ENCODE measurements at places on chromosomes 7 and 10.

DNA sequence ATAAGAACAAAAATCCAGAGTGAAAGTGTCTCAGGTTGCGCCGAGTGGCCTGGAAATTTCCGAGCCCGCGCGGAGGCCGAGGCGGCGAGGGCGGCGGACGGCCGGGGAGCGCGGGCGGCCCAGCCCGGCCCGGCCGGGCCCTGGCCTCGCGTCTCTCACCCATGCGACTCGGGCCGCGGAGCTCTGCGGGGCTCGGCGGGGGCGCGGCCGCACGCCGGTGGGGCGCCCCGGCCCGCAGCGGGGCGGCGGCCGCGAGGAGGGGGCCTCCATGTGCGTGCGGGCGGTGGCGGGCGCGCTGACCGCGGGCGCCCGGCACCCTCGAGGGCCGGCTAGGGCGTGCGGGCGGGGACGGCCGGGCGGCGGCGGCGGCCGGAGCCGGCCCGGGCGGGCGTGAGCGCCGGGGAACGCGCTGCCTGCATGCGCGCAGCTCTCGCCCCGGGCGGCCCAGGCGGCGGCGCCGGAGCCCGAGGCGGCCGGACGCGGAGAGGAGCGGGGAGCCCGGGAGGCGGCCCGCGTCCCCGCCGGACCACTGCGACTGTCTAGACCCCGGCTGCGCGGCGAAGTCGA lies 302 bp upstream of the EN2 start:
- peaks cover 13% of the 10 kb centered on the region for H3K4me1 ChIP-seq
- H3K27me3 ChIP-seq = peaks cover 79% of the 10 kb centered on the region
- no peak overlapping the region for H3K27ac ChIP-seq
- peaks cover 2% of the 10 kb centered on the region for H3K36me3 ChIP-seq
- no peak overlapping the region for H3K4me3 ChIP-seq

- DNase-seq = no peak
- peak overlapping the region; percentile 47 for H3K4me3 ChIP-seq
- H3K27ac ChIP-seq = no peak overlapping the region
These were observed 238.7 kb upstream of the PRSS58 start for GRCh38 chr7:142496545-142496991.

DNA sequence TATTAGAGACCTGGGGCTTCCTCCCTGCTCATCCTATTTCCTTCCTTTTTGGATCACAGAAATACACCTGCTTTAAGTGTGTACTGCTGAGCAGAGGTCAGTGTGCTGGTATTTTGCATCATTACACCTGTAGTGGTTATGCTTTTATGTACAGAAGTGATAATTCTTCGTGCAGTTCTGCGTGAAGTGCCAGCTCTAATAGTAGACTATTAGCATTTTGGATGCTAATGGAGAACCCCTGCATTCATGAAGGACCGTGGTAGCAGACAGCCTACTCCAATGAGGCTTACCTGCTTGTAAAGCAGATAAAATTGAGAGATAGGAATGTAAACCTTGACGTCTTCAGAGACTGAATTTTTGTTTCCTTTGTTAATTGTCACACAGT lies 114.3 kb downstream of the CDK14 start:
- no peak for DNase-seq
- H3K4me1 ChIP-seq = no peaks in the 10 kb centered on the region
- no peak overlapping the region for H3K4me3 ChIP-seq
- H3K27me3 ChIP-seq = no peaks in the 10 kb centered on the region

DNA sequence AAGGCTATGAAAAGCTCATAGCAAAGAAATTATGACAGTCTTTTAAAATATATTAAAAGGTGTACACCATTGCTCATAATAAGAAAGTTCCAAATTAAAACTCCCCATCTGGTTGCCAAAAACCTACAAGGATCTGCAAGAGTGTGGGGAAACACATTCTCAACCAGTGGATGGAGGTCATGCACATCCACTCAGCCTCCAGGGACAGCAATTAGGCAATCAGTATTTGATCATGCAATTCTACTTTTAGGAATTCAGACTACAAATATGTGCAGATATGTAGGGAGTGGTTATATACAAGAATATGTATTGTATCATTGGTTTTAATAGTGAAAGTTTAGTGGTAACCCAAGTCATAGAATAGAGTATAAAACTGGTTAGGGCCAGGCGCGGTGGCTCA lies 157.8 kb downstream of the FGFR2 start:
- no peak overlapping the region for H3K27ac ChIP-seq
- DNase-seq = no peak
- H3K4me1 ChIP-seq = no peaks in the 10 kb centered on the region
- no peaks in the 10 kb centered on the region for H3K27me3 ChIP-seq
- no peak overlapping the region for H3K4me3 ChIP-seq
- H3K36me3 ChIP-seq = no peaks in the 10 kb centered on the region

DNA sequence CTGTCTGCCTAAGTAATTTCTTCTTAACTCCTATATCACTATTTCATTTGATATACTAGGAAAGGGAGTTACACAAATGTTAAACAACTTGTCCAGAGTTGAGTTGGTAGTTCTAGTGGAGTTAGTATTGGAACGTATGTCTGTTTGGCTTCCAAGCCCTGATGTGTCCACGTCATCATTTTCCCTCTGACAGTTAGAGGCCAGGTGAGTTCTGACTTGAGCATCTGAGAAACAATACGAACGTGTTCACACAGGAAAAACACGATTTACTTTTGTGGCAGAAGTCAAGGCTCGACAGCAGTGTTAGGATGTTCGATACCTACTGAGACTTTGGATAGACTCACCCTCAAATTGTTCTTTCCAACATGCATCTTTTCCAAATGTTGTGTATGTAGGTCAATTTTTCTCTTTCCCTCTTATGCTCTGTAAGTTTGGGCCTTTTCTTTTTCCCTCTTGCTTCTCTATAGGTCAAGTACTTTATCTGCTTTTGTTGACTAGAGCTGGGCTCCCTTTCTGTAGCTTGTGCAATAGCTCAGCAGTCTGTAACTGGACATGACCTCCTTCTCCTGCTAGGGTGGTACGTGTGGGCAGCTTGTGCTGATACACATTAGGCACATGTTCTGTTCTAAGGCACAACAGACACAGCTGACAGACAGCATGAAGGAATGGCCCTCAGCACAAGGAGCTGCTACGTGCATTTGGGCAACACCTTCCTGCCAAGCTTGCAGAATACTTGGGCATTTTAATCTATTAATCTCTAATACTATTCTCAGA lies 222.9 kb downstream of the PTEN start:
- H3K27ac ChIP-seq = no peak overlapping the region
- H3K36me3 ChIP-seq = peaks cover 13% of the 10 kb centered on the region
- H3K27me3 ChIP-seq = peaks cover 24% of the 10 kb centered on the region
- no peak for DNase-seq
- H3K4me3 ChIP-seq = no peak overlapping the region

- no peak overlapping the region for H3K4me3 ChIP-seq
- DNase-seq = no peak
- no peaks in the 10 kb centered on the region for H3K36me3 ChIP-seq
These were observed 461.6 kb downstream of the PLXDC2 start for GRCh38 chr10:20277820-20278219.

GRCh38 chr7:133530682-133531081 lies 277.8 kb downstream of the EXOC4 start:
- no peak overlapping the region for H3K4me3 ChIP-seq
- no peak for DNase-seq
- H3K36me3 ChIP-seq = no peaks in the 10 kb centered on the region
- H3K27me3 ChIP-seq = no peaks in the 10 kb centered on the region
- no peak overlapping the region for H3K27ac ChIP-seq
- H3K4me1 ChIP-seq = no peaks in the 10 kb centered on the region

- H3K4me1 ChIP-seq = no peaks in the 10 kb centered on the region
- no peak overlapping the region for H3K4me3 ChIP-seq
- no peak for DNase-seq
- H3K27ac ChIP-seq = no peak overlapping the region
- no peaks in the 10 kb centered on the region for H3K36me3 ChIP-seq
- H3K27me3 ChIP-seq = no peaks in the 10 kb centered on the region
These were observed 34.8 kb downstream of the ITGB8 start for GRCh38 chr7:20365486-20365885.

GRCh38 chr10:88624840-88625239 lies 38.3 kb downstream of the LIPJ start:
- no peak for DNase-seq
- H3K27ac ChIP-seq = no peak overlapping the region
- H3K4me3 ChIP-seq = no peak overlapping the region

Measured in activated naive CD8-positive, alpha-beta T cell treated with anti-CD3 and anti-CD28 coated beads, Interleukin-2, amount 10 ng/mL, durations not matched to agents 7 days and 5 days (primary cell).